ENCODE measurements at places on chromosomes 13 and 19.

DNA sequence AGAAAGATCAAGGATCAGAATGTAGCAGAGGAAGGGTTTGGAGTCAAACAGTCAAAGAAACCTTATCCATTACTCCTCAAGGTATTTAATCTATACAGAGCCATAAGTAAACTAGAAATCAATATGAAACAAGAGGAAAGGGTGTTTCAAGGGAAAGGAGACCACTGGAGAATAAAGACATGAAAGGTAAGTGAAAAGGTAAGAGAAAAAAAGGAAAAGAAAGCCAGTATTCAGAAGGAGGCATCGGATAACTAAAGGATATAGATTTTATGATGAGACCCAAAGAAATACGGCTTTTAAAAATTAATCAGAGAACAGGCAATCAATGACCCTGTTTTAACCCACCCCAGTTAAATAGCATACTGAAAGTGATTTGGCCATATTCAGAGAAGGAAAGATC, 438.7 kb upstream of the MIR17HG start:
- no peak for DNase-seq

DNA sequence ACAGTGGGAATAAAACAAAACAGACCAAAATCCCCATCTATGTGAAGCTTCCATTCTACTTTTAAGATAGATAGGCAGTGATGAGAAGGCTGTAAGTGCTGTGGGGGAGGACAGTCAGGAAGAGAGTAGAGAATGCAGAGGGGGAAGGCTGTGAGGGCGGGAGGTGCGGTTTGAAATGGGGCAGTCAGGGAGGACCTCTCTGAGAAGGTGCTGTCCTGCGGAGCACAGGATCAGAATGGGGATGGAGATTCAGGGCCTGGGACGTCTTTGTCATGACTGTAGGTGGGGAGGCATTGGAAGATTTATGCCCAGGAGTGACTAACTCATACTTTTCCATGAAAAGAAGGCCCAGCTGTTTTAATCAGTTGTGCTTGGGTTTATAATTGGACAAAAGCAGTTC, 3.9 kb upstream of the GPR183 start:
- no peak for DNase-seq

DNA sequence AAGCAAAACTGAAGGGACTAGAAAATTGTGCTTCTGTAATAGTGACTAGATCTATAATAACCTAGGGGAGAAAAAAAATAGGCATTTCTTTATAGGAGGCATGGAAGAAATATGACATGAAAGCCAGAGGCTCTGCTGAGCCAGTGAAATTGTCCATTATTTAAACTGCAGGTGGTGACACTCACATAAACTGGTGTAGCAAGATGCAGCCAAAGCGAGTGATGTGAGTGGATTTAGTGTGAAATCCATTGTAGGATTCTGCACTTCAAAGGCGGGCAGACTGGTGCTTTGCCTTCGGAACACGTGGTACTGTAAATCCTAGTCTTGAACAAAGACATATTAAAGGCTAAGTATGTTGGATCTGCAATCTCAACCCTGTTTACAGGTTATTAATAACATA, 361.9 kb downstream of the TBC1D4 start:
- DNase-seq, result no peak

DNA sequence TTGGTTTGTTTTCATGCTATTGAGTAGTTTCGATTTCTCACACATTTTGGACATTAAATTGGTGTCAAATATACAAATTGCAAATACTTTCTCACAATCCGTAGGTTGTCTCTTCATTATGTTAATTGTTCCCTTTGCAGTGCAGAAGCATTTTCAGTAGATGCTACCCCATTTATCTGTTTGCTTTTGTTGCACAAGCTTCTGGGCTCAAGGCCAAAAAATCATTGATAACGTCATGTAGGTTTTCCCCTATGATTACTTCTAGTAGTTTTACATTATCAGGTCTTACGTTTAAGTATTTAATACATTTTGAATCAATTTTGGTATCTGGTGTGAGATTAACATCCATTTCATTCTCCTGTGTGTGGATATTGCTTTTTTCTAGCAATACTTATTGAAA, 14.0 kb upstream of the ZNF347 start:
- no peak for DNase-seq

GRCh38 chr13:39760521-39760920, 105.1 kb downstream of the COG6 start:
- no peak for DNase-seq

DNA sequence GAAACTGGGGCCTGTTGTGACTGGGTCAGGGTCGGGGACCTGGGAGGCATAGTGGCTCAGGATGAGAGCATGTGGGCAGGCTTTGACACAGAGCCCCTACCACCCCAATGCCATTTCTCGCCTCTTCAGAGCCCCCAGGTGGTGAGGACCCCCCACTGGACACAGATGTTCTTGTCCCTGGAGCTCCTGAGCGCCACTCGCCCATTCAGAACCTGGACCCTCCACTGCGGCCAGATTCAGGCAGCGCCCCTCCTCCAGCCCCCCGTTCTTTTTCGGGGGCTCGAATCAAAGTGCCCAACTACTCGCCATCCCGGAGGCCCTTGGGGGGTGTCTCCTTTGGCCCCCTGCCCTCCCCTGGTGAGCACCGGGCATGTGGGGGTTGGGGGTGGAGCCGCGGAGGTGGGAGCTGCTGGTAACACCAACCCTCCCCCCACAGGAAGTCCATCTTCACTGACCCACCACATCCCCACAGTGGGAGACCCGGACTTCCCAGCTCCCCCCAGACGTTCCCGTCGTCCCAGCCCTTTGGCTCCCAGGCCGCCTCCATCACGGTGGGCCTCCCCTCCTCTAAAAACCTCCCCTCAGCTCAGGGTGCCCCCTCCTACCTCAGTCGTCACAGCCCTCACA, 10.4 kb downstream of the IGFLR1 start:
- no peak for DNase-seq

DNA sequence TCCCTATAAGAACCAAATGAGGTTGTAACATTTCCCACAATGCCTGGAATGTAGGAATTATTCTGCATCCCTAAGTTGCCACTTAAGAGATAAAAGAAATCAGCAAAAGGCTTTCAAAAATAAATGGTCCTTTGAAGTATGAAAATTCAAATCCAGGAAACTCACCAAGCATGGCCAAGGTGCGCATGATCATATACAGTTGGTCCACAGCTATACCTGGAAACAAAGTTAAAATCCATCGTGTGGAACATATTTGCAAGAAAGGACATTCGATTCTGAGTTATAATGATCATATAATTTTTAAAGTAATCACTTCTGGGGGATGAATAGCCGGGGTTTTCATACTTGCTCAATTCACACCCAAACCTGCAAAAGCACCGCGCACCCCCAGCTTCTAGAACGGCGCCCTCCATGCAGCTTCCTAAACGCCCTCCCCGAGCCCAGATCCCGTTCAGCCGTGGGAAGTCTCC, 525 bp downstream of the CARS2 start:
- no peak for DNase-seq

- DNase-seq, result no peak
These were observed 145.5 kb upstream of the SPRY2 start for GRCh38 chr13:80486402-80486801.

DNA sequence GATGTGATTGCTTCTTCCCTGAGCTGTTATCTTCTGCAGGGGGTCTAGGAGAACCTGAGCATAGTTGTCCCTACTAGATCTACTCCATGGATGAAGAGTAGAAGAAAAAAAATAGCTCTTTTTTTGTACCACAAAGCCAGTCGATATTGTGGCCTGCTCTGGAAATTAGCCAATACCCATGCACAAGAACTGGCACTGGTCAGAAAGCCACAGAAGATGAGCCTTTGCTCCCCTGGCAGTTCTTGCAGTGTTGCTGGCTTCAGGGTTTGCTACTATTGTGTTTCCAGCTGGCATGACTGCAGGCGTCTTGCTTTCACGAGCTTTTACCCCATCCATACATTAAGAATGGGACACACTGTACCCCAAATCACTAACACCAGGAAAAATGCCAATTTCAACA, 547.7 kb upstream of the KLF12 start:
- DNase-seq, result no peak

DNA sequence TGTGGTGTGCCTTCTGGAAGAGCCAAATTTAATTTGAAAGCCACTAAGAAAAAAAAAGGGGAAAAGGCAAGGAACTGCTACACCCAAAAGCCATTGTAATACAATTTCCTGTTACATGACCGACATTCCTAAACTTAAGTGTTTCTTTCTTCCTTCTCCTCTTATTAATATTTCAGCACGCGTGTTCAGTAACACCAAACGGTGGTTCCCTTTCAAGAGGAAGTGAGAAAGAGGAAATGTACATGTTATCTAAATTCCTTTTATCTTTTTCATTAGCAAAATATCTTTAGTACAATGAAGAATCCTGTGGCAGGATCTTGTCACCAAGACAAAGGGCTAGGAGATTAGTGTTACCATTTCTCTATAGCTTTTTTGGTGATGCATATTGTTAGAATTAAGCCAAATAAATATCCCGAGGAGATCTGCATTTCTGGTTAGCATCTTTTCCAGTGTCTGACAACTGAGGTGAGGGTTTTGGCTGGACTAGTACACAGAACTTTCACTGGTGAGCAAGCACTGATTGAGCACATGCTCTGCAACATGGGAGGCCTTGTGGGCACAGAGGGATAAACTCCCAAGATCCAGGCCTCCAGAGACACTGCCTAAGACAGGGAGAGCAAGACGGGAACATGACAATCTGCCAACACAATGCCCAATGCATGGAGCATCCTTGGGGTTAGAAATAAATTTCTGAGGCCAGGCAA, 22.1 kb downstream of the LATS2 start:
- no peak for DNase-seq

GRCh38 chr13:96238861-96239260, 149.0 kb downstream of the HS6ST3 start:
- DNase-seq, result no peak

- no peak for DNase-seq
These were observed 6.9 kb downstream of the ZNF787 start for GRCh38 chr19:56114051-56114777.

DNA sequence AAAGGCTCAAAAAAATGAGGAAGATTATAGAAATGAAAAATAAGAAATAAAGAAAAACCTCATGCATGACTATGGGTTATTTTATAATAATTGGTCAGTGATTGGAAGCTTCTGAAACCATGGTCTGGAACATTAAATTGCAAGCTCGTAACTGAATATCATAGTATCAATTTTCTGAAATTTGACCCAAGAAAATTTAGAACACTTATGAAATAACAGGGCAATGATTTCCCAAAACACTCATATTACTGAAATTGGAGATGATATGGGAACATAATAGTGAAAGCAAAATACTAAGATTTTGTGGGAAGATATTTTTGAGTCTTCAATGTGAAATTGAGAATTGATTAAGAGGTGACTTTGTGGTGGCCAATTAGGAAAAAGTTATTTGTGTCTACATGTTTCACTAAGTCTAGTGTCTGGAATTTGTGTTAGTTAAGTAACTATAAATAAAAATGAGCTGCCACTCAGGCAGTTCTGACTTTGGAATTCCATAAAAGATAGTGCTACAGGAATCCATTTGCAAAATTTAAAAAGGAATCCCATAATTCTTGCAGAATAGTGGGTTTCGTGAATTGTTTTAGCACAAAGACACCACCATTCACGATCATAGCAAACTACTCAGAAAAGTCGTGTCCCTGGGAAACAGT, 603.0 kb downstream of the LMO7 start:
- no peak for DNase-seq

Measured in NCI-H1436 treated with DMSO at 0.1 percent for 48 hours (cell line).